ENCODE measurements at places on chromosomes 6 and 20.

GRCh38 chr6:423799-424345 is 32.3 kb downstream of the IRF4 start:
- no peak for DNase-seq

DNA sequence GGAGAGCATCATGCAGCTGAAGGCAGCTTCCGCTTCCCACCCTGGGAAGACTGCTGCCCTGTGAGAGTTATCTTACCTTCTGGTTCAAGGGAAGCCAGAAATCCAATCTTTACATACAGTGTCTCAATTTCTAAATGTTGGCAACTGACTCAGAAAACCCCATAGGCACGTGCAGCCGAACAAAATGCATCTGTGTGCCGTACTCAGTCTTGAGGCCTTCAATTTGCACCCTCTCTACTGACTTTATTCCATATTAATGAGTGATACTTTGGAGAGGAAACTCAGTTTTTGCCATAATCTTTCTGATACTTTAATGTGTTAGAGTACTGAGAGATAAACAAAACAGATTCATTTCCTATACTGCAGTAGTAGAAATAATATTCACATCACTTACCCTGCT is 172.5 kb upstream of the C6orf118 start:
- no peak for DNase-seq

DNA sequence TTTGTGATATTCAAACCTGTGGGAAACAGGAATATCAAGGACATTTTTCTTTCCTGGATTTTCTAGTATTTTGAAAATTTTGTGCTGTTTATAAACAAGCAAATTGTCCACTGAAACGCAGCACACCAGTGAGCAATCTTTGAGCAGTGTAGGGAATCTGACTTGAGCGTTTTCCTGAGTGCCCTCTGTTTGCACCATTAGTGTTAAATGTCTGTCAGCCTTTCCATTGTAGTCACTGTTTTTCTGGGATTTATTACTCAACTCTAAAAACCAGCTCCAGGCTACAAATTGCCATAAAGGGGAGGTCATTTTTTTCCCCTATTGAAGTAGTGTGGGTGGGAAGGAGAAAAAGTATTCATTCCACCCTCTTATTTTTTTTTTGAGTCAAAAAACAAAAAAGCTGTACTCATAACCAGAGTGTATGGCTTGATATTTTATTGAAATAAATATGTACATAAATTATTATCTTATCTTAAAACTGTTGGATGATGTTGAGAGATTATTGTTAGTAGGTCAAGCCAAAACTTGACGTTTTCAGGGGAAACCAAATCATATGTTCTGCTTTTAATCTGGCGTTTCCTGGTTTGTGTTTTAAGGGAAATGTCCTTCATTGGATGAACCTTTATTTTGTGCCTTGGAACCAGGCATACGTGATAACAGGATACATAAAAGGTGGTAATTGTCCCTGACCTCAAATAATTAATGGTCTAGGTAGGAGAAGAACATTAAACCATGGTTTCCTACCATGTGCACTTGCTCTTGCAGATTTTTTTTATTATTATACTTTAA is 51.8 kb downstream of the TSHZ2 start:
- DNase-seq = no peak

DNA sequence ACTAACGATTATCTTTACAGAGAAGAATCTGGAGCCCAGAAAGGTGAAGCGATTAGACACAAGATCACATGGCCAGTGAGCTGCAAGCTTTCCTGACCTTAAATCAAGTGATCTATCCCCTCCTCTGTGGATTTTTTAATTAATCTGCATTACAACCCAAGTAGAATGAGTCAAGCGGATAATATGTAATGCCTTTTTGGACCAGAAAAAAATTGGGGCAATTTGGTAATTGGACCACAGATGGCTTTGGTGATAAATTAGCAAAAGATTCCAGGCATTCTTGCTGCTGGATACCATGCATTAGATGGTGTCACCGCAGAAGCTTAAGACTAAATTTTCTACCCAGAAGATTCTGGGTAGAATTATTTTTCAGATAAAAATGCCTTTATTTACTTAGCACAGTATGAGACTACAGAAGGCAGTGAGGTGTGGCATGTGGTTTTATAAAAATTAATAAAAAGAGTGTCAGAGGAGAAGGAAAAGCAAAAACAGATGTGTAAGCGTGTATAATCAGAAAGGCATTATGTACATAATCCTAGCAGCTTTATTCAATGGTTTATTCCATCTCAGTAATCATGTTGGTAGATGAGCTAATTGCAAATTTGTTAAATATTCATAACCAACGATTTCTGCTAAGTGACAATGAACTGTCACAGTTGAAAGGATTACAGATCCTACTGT is 53.9 kb upstream of the PCSK2 start:
- DNase-seq = no peak

DNA sequence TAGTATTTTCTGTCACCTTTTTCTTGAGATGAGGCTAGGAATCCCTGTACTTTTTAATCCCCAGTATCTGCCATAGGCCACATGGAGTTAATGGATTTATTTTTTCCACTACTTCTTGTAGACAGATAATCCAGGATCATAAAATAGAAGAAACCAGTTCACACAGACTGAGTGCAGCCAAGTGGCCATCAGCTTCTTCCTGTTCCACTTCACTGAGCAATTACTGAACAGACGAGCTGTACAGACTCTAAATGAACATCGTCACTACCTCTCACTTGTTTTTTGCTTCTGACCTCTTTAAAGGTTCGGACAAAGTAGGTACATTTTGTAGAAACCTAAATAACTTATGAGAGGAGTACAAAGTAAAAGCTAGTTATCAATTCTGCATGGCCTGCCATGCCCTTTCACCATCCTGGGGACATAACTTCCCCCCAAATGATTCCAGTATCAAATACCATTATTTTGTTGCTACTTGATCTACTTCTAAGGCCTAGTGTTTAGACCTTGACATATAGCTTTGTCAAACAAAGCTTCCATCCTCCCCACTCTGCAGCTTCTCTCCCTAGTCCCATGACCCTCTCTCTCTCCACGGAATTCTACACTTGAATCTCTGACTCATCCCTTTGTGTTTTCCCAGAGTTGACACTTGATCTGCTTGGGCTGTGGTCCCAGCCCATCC is 34.4 kb upstream of the ARHGAP18 start:
- no peak for DNase-seq

DNA sequence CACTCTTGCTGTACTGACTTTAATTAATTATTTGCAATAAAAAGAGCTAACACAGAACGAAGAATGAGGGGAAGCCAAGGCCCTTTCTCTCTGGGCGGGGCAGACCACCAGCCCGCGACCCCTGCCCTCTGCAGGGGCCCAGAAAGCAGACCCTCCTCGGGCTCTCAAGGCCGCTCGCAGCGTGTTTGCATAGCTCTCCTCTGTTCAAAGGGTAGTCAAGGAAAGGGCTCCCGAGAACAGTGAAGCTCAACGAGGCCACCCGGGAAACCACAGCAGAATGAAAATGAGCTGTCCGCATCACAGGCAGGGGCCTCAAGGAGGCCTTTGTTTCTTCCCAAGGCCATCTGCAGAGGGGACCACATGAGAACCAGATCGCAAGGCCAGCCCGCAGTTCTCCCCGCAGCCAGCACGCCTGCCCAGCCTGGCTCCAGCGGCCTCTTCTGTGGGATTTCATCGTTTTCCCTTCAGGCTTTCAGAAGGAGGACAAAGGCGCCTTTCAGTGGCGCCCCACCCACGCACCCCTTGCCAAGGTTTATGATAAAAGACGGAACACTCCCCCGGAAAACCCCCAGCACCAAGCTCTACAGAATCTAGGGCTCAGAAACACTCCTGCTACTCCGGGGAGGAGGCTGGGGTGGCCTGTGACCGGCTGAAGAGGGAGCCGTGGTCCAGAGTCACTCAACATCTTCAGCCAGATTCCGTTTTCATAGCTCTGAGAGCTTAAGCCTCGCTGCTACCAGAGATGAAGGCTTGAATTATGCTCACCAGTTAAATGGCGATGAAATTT is 25.3 kb downstream of the ACSS1 start:
- no peak for DNase-seq

GRCh38 chr6:11437824-11438459 is 99.6 kb upstream of the TMEM170B start:
- DNase-seq = no peak

GRCh38 chr6:168301648-168302398 is 17.8 kb downstream of the DACT2 start:
- DNase-seq = no peak

DNA sequence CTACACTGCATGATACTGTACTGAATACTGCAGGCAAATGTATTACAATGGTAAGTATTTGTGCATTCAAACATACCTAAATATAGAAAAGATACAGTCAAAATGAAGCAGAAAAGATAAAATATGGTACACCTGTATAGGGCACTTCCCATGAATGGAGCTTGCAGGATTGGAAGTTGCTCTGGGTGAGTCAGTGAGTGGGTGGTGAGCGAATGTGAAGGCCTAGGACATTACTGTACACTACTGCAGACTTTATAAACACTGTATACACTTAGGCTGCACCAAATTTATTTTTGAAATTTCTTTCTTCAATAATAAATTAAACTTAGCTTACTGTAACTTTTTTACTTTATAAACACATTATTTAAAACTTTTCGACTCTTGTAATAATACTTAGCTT is 213.1 kb downstream of the ATXN1 start:
- no peak for DNase-seq

- peak; percentile 58 for DNase-seq
Measured at GRCh38 chr6:21593927-21594415, 420 bp downstream of the SOX4 start.

- no peak for DNase-seq
Measured at GRCh38 chr20:11844691-11845090, 73.0 kb upstream of the BTBD3 start.

DNA sequence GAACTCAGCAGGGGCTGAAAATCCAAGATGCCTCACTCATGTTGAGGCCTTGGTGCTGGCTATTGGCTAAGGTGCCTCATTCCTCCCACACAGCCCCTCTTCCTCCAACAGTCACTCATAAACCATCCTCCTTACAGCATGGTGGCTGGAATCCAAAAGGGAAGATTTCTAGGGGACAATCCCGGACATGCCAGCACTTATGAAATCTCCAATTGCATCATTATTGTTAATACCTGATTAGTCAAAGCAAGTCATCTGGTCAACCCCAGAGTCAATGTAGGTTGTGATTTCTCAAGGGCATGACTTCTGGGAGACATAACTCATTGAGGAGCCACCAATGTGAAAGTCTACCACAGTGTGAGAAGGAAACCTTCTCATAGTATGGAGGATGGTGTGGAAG is 506.6 kb upstream of the NOX3 start:
- DNase-seq = no peak

DNA sequence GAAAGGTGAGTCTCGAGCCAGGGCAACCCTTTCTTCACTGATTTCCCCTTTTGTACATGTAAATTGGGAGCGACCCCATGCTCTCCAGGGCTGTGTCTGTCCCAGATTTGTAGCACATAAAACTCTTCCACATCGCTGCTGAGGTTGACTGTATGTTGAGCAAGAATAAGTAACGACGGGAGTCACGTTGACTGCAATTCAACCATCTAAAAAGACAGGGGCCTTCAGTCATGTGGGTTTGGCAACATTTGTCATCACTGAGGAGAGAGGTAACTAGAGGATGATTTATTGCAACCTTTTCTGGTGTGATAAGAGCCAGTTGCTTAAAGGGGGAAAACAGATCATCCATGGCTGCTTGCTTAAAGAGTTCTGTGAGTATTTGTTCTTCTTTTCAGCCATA is 159.4 kb upstream of the SULF2 start:
- DNase-seq = no peak

DNA sequence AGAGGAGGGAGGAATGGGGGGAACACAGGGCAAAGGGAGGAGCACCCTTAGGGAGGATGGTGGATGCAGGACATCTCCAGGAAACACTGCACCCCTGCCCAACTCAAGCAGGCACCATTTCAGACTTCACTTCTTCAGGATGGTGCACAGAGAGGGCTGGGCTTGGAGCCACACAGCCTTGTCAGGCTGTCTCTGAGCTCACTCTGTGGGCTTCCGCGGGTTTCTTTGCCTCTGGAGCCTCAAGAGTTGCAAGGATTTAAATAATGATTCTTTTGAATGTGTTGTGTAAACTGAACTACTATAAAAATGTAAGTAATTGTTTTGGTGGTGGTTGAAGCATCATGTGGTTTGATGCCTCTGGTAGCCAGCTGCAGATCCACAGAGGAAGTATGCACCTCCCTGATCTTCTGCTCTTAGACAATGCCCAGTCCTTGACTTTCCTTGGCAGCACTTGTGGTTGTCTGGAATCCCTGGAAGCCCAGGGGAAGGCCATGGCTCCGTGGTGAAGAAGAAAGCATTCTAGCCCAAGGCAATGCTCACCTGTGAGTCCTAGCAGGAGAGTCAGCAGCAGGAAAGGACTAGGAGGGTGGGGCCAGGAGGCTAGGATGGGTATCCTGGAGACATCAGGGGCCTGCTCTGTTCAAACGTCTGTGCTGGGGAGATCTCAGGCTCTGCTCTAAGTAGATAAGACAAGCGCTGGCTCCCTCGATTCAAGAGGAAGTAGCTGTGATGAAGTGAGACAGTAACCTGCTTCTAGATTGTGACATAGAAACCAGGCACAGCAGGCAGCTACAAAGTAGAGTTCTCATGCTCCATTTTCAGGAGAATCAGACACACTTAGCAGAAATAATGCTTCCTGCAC is 50.2 kb upstream of the SIRPG start:
- DNase-seq = no peak

DNA sequence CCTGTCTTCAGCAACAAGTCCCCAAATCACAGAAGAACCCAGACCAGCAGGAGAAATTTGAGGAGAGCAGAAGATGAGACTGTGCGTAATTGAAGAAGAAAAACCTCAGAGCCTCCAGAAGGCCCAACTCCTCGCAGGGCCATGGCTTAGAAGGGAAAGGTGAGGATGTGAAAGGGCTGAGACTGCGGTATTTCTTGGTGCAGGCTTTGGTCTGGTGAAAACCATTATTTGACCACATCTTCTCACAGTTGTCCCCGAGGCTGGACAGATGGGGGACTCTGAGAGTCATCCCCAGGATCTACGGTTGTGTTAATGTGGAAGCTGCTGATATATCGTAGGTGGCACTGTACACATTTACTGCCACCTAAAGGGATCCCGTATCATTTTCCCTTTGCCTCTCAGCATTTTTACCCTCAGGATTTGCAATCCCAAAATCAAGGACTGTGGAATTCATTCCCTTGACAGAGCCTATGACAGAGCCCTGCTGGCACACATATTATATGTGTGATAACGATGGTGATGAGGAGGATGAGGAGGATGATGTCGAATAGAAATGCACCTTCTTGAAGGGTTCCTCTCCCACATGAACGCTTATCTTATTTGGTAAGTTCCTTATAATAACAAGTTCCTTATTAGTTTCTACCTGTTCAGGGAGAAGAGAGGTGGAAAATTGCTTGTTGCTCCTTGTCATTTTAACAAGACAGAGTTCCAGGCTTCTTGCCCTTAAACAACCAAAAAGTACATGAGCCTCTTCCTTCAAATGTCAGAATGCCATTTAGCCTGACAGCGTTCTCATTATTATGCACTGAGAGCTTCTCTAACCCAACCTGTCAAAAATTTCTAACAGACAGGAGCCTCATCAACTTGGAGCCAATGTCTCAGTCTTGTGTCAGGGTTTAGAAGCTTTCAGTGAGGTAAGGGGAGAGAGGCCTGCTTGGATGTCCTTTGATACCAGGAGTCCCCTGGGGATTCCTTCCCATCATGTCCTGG is 135.8 kb downstream of the PXDC1 start:
- DNase-seq = no peak

- DNase-seq = no peak
Measured at GRCh38 chr6:161954699-161955276, 680.9 kb upstream of the AGPAT4 start.

Data from hepatic stellate cell (primary cell).